Activated naive CD8-positive, alpha-beta T cell treated with anti-CD3 and anti-CD28 coated beads for 36 hours (primary cell): ENCODE measurements at places on chromosomes 5 and 9. TPM values are rescaled to one million over a fixed set of nuclear protein-coding genes. Genes with fewer than 3 reads are reported as not detected.

DNA sequence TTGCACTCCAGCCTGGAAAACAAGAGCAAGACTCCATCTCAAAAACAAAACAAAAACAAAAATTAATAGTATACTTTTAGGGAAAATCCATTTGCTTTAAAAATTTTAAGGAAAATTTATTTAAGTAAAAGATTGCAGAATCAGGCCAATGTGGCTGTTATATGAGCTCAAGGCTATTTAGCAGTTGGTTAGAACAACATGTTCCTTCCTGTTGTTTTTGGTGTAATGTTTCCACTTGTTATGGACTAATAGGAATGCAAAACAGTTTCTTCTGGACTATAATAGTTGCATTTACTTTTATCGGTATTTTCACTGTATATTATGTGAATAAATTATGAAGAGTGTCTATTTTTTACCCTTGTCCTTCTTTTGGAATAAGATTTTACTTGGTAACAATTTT is 3.0 kb upstream of the CDC42SE2 start:
- DNase-seq: no peak

- DNase-seq: no peak
Observed at GRCh38 chr5:68478301-68479095, 262.9 kb downstream of the PIK3R1 start.

GRCh38 chr5:7849681-7850394 is 1.1 kb downstream of the CFAP90 start:
- DNase-seq: no peak

The GLRA1 gene
- not detected for total RNA-seq

DNA sequence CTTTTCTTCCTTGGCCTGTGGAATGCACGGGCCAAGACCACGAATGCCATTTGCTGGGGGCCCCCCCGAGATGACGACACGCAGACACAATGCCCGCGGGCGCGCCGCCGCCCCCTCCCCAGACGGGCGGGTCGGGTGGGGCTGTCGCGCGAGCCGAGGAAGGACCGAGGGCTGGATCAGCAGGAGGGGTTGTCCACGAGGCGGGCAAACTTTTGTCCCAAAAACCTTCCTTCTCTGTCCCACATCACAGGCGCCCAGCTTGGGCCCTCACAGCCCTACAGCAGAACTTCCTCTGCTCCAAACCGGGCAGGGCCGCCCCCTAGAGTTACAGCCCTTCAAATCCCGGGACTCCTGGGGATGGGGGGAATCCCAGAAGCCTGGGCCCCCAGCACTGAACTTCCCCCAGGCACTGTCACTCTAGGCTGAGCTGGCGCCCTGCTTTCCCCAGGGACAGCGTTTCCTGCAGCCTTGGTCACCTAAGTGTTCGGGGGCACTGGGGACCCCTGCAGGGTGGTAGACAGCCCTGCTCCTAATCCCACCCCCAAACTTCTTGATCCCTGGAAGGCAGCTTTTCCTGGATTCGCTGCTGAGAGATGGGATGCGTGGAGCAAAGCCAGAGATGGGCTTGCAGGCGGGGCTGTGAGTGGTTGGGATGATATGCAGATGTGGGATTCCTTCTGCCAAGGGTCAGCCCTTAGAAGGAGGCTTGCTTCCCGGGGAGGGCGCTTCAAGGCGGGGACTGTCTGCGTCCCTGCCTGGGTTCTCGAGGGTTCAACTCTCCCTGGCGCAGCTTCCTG is 980 bp downstream of the COL5A1 start:
- no peak for DNase-seq

DNA sequence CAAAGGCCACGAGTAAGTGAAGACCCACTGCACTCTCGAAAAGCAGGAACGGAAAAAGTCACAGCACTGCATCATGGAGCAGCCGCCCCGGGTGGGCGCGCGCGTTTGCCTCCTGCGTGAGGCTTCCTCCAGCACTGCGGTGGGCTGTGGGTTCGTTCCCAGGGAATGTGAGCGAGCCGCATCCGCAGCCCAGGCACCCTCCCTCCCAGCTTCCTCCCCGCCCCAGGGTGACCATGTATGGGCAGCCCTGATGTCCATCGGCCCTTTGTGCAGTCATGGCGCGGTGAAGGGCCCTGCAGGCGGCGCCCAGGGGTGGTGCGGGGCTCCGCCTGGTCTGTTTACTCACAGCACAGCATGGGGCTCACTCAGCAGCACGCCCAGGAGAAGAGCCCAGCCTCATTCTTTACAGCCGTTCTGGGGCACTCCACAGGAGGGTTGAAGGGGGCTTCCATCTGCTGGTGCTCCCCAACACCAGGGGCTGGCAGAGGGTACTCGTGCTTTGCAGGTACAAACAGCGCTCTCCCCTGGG is 32.7 kb downstream of the KCNT1 start:
- no peak for DNase-seq

The RECK gene
- 4.4 TPM for total RNA-seq

The CCL28 gene
- total RNA-seq: 13.4 TPM

GRCh38 chr5:143105216-143105905 is 298.1 kb downstream of the NR3C1 start:
- DNase-seq: no peak

DNA sequence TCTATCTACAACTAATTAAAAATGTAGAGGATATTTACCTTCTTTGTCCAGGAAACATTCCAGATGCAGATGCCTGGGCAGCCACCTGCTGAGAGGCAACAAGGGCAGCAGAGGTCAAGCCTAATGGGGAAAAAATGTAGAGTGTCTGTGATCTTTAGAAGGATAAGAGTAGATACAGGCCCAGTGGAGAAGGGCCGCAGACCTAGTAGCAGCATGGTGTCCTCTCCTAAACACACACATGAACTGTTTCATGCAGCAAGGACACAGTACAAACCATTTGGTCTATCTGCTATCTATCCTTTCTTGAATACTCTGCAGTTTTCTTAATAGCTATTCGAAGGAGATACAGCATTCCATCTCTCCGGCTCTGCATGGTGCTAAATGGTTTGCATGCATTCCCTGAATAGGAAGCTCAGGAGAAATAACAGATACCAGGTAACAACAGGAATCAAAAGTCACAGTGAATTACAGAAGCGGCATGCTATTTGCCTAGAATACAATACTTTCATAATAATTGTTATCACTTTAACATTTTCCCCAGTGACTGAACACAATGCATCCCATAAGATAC is 107.3 kb downstream of the ZNF608 start:
- DNase-seq: no peak

The IGFBPL1 gene
- not detected for total RNA-seq
